ENCODE measurements at places on chromosomes 4 and X. TPM values are rescaled to one million over a fixed set of nuclear protein-coding genes. Genes with fewer than 3 reads are reported as not detected.

Gene RAI2
- total RNA-seq, result 7.2 TPM

Gene TENM3
- total RNA-seq, result 51.9 TPM

Gene ARR3
- not detected for total RNA-seq

Gene MAGEC2
- total RNA-seq, result not detected

Gene SPOCK3
- 1.3 TPM for total RNA-seq

Gene HAUS3
- total RNA-seq, result 18.1 TPM

GRCh38 chrX:137166591-137166990 is 132.8 kb upstream of the GPR101 start:
- no peak overlapping the region for H3K27ac ChIP-seq
- peaks cover 7% of the 10 kb centered on the region for H3K27me3 ChIP-seq
- H3K36me3 ChIP-seq, result no peaks in the 10 kb centered on the region
- no peaks in the 10 kb centered on the region for H3K4me1 ChIP-seq
- DNase-seq, result no peak
- H3K4me3 ChIP-seq, result no peak overlapping the region

GRCh38 chr4:27058819-27059406 is 198.3 kb downstream of the STIM2 start:
- peaks cover 18% of the 10 kb centered on the region for H3K4me1 ChIP-seq
- no peak for DNase-seq
- peaks cover 1% of the 10 kb centered on the region for H3K36me3 ChIP-seq
- no peak overlapping the region for H3K4me3 ChIP-seq
- H3K27ac ChIP-seq, result no peak overlapping the region

DNA sequence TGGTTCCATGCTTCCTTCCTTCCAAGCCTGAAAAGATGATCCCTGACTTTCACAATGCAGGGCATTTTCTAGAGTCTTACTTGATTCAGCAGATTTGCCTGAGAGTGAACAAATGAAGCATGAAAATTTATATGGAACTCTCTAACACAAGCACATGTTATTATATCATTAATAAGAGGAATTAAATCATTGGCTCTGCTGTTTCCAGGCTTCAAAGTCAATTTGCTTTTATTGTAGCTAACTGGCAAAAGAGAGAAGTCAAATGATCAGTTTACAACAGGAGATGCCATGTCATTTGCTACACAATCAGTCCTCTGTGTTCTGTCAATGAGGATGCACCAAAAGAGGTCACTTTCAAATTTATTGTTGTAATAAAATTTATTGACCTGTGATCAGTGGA is 101.5 kb upstream of the UGT8 start:
- no peaks in the 10 kb centered on the region for H3K27me3 ChIP-seq
- no peak overlapping the region for H3K27ac ChIP-seq
- no peaks in the 10 kb centered on the region for H3K4me1 ChIP-seq
- DNase-seq, result no peak
- no peak overlapping the region for H3K4me3 ChIP-seq

- H3K27me3 ChIP-seq, result no peaks in the 10 kb centered on the region
- H3K4me1 ChIP-seq, result no peaks in the 10 kb centered on the region
- H3K36me3 ChIP-seq, result peaks cover 27% of the 10 kb centered on the region
- no peak overlapping the region for H3K4me3 ChIP-seq
- no peak for DNase-seq
These were observed 32.8 kb downstream of the TRAPPC11 start for GRCh38 chr4:183691897-183692296.

GRCh38 chrX:9997524-9997923 is 30.4 kb downstream of the CLDN34 start:
- H3K4me1 ChIP-seq, result no peaks in the 10 kb centered on the region
- H3K27me3 ChIP-seq, result no peaks in the 10 kb centered on the region
- H3K27ac ChIP-seq, result no peak overlapping the region
- H3K36me3 ChIP-seq, result peaks cover 2% of the 10 kb centered on the region
- no peak overlapping the region for H3K4me3 ChIP-seq
- DNase-seq, result no peak

DNA sequence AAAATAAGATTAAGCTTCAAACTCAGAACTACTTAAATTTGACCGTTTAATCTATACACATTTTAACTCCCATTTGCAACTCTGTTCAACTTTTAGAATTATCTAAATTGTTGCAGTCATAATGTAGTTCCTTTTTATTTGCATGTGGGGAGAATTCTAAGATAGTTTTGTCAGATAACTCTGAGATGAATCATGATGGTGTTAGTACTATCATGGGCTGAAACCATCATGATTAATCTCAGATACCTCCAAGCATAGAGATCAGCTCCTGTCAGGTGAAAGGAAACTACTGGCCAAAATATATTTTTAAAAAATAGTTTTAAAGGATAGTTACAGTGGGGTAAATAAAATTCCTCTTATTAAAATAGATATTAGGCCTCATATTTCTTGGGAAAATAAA is 39.0 kb downstream of the FBXO8 start:
- no peak overlapping the region for H3K4me3 ChIP-seq
- no peak for DNase-seq
- no peak overlapping the region for H3K27ac ChIP-seq
- H3K4me1 ChIP-seq, result peaks cover 2% of the 10 kb centered on the region

DNA sequence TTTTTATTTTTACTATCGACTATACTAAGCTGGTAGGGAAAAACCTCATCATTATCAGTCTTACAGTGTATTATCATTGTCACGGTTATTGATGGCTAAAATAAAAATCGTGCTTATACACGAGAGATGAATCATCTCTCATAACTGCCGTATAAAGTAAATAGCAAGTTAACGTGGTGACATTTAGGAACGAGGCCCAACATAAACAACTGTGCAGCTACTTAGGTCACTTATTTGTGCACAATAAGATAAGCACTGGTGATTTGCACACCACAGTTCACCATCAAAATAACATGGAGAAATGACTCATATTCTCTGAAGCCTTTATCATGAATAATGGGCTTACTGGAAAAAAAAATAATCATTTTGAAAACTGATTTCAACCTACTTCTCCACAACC is 482.0 kb upstream of the TENM3 start:
- H3K36me3 ChIP-seq, result no peaks in the 10 kb centered on the region
- no peaks in the 10 kb centered on the region for H3K4me1 ChIP-seq

All from progenitor cell of endocrine pancreas (in vitro differentiated cells).